ENCODE measurements at places on chromosomes 12 and 14. TPM values are rescaled to one million over a fixed set of nuclear protein-coding genes. Genes with fewer than 3 reads are reported as not detected.

NYNRIN gene
- 23.3 TPM for total RNA-seq

MIP gene
- total RNA-seq = not detected

DNAI7 gene
- total RNA-seq = under 0.01 TPM

ANG gene
- 1.7 TPM for total RNA-seq

Measured in nasal cavity respiratory epithelium epithelial cell of viscerocranial mucosa (primary cell).